Caki2 (cell line): ENCODE measurements at places on chromosomes 7 and 10. TPM values are rescaled to one million over a fixed set of nuclear protein-coding genes. Genes with fewer than 3 reads are reported as not detected.

- no peak for DNase-seq
Measured at GRCh38 chr7:20545016-20545415, 70.5 kb upstream of the ABCB5 start.

- DNase-seq = no peak
Measured at GRCh38 chr10:51342381-51342780, 268.1 kb downstream of the PRKG1 start.

DNA sequence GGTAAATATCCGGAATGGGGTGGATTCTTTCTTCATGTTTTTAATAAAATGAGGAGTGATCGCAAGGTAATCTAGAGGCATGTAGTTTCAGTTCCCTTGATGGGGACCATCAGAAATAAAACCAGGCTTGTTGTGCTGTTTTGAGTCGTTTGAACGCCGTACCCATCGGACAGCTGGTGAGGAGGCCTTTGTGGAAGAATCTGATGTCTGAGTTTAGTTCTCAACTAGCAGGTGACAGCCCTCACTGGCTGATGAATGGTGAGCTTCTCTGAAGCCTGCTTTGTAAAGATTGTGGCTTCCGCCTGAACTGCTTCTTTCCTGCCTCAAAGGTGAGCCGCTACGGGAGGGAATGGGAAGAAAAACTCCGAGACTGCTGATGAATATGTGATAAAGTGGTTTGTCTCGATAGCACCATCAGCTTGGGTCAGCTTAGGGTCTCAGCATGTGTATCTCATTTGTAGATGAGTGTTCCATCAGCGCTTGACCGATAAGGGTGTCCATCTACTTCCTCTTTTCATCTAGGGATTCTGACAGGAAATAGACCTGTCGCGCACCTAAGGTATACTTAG, 977 bp downstream of the TMEM248 start:
- peak; percentile 13 for DNase-seq

DNA sequence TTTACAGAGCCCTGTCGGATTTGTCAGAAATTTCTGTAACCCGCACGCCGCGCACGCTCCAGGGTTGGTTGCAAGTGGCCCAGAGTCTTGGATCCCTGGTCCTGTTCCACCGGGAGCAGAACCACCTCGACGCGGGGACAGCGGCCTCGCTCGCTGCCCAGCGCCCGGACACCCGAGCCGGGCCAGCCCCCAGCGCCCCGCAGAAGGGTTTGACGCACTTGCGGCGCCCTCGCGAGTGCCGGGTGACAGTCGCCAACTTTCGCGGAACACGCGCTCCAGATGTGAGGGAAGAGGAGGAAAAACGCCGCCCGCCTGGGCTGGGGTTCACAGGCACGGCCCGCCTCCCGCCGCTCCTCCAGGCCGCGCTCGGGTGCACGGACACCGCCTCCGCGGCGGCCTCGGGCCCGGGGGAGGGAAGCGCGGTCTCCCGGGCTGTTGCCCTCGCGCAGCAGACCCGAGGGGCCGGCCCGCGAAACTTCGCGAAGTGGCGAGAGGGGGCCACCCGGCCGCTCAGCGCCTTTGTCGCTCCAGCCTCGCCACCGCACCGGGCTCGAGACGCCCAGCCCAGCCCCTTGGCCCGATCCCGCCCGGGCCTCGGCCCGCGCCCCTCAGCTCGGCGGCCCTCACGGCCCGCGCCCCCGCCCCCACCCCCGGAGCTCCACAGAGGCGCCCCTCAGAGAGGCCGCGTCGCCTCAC, 514 bp downstream of the RNF216 start:
- peak; percentile 55 for DNase-seq

DNA sequence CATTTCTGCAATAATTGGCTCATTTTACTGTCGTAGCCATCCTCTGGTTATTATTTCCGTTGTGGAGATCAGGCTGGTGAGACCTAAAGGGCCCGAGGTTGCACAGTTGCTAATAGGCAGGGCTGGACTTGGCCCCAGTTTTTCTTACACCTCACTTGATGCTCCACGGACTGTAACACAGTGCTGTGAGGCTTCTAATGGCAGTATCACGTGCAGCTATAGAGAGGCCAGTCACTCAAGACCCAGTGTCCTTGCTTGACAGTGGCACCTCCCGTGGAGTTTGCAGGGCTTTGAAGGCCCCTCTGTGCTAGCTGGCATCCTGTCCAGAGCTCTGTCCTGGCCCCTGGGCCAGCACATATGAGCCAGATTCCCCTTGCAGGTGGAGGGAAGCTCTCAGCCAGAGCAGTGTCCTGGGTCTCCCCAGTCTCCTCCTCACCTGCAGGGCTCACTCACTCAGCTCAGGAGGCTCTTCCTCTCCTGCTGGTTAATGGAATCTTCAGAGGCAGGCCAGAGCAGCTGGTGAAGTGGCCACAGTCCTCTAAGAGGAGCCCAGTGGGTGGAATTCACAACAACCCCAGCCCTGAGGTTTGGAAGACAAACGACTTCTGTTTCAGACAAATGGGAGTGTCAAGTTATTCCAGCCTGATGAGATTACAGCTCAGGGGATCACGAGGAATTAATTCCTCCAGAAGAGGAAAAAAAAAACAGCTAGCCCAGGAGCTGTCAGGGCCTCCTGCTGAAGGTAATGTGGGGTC, 114.2 kb upstream of the FAM180A start:
- no peak for DNase-seq

DNA sequence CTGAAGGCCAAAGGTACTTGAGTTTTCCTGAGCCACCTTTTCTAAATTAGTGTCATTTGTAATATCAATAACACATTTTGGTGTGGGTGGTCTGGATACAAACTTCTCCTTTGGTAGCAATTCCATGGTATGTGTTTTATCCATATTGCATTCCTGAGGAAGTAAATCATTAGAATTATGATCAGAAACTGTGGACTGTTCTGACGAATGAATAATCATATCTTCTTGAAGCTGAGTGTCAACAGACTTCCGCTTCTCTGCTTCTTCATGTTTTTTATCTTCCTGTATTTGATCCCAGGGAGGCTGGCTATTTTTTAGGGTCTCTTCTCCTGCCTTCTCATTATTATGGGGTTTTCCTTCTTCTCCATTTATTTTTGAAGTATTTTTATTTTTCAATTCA, 81.4 kb downstream of the NRBF2 start:
- no peak for DNase-seq

DNA sequence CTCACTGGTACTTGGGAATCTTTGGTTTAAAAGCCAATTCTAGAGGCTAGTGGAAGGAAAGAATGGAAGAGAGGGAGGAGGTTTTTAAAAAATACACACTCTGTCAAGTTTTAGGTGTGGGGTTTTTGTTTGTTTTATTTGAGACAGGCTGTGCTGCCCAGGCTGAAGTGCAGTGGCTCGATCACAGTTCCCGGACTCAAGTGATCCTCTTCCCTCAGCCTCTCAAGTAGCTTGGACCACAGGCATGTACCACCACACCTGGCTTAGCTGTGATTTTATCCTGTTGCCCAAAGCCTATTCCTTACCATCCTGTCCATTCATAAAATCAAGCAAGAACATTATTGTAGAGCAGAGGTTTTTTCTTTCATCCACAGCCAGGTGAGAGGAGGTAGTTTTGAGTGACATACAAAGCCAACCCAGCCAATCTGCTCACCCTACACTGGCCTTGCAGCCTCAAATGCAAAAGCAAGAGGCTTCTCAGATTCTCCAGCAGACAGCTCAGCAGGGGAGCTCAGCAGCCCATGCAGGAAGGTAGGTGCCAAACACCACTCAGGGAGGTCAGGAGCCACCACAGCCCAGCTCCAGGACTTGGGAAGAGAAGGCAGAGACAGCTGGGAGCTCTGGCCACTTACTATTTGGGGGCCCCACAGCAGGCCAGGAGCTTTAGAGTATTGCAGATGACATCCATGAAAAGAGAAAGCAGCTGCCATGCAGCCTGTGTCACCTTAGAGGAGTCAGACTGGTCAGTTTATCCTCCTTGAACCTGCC, 65.8 kb downstream of the TMEM209 start:
- DNase-seq = no peak

DNA sequence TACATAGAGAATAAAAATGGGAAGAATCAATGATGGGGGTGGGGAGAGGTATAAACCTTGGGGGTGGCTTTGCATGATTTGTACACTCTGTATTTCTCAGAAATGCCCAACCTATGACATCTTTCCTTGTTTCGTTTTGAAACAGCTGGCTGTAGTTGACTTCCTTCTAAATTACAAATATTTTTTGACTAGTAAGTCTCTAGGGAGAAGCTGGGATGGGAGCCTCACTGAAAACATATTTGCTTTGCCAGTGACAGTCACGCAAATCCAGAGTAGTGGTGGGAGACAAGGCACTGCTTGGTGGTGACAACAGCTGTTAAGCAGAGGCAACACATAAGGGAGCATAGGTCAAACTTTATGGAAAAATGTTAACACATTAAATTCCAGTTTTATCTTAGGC, 440.5 kb downstream of the SEMA3D start:
- no peak for DNase-seq

DNA sequence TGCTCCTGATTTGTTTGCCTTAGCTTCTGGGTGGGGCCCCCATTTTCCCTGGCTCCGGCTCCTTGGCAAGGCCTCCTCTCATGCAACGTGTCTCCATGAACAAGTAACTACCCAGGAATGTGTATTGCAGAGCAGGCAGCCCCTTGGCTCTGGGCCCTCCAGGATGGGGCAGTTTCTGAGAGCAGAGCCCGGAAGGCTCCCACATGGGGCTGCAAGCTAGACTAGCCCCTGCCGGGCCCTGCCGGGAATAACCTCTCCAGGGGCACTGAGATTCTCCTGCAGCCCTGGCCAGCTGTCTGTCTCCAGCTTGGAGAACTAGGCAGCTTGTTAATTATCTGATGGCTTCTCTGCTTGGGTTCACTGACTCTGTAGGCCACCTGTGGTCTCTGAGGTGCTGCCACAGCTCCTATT, 184.0 kb upstream of the INHBA start:
- DNase-seq = no peak

DNA sequence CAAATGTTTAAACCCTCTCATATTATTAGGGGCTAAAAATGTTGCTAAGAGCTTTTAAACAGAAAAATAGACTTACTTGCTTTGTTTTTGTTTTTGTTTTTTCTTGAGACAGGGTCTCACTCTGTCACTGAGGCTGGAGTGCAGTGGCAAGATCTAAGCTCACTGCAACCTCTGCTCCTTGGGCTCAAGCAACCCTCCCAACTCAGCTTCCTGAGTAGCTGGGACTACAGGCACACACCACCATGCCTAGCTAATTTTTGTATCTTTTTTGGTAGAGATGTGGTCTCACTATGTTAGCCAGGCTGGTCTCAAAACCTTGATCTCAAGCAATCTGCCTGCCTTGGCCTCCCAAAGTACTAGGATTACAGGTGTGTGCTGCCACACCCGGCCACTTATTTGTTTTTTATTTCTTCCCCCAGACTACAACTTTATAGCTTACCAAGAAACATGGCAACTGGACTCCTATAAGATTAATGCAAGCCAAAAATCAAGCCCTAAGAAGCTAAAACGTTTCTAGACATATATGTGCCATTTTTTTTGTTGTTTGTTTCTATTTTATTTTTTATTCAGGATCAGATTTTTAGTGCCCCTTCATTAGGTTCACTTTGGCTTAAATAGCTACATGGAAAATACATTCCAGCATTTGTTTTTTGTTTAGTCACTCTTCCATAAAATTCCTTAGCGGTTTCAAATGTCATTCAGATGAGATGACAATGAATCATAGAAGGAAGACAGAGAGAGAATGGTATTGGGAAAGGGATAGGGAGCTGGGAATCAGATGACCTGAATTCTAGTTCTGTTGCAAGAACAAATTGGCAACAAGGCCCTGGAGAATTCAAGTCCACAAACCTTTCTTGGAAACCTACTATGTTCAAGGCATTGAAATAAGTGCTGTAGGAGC, 163.4 kb upstream of the MKLN1 start:
- DNase-seq = peak; percentile 90

DNA sequence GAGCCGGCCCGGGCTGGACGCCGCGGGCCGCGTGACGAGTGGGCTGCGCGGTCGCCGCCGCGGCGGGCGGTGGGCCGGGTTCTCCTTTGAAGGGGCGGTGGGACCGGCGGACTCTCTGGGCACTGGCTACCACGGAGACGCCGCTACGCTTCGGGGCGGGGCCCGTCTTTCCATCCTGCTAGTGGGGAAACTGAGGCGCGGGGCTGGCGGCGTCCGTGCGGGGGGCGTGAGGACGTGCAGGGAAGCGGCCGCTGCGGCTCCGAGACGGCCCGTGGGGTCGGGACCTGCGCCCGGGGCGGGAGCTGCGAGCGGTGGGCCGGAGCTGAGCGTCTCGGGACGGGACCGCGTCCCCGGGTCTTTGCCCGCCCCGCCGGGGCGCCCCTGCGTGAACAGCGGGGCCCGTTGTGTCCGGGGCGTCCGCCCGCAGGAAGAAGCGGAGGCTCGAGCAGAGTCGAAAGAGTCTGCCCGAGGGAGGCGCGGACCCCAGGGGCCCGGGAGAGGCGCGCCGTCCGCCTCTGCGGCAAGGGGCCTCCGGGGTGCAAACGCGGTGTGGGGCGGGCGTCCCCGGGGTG, 548 bp upstream of the BNIP3 start:
- no peak for DNase-seq

DNA sequence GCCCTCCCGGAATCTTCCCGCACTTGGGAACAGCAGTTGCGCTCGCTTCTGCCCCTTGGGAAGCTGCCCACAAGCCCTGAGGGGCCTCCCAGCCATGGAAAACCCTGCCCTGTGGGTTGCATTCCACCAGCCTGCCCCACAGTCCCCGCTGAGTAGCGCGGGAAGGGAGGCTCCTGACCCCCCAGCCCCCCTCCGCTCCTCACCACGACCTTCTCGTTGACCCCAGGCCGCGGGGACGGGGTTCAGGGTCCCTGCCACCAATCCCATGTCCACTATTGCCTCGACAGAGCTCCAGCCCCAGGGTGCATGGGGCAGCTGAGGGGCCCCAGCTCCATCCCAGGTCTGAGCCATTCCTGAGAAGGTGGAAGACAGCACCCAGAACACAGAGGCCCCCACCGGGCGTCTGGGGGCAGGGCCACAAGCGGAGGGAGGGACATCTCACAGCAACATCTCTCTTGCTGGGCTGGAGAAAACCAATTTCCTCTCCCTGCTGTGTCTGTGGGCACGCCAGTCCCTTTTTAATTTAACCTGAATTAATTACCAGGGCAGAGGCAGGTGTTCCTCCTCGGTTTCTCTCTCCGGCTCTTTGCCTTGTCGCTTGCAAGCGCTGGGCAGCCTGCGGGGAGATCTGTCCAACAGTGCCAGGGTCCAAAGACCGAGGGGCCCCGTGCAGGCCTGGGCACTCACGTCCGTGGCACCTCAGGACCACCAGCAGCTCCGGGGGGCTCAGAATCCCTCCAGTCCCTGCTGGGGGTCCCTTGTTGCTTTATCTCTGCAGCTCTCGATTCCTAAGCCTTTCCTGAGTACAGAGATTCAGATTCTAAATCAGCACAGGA, 57.9 kb downstream of the FOXL3 start:
- DNase-seq = no peak

DNA sequence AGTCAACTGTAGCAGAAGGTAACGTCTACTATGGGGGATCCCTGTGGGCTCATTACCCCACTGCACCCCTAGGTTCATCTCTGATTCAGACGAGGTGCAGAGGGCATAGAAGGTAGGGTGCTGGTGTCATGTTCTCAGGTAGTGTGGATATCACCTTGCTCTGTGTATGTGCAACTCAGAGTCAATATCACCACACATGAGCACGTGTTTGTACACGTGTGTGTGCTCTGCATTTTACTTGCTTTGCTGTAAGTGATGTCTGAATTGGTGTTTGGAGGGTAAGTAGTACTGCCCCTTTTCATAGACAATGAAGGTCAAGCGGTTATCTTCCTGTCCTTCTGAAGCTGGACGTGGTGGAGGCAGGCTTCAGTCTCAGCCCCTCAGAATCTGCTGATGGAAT, 10.4 kb downstream of the DMBT1 start:
- no peak for DNase-seq

Gene TBX20
- total RNA-seq = not detected in 2 replicates

Gene ITIH2
- total RNA-seq = not detected in 2 replicates

Gene HMX3
- not detected in 2 replicates for total RNA-seq

Gene AGR3
- total RNA-seq = not detected in 2 replicates

Gene PTF1A
- total RNA-seq = not detected in 2 replicates

Gene MACC1
- total RNA-seq = not detected in 2 replicates

Gene ANKRD61
- total RNA-seq = not detected in 2 replicates
